CD4-positive, alpha-beta memory T cell (primary cell): ENCODE measurements at places on chromosomes 2 and 18. TPM values are rescaled to one million over a fixed set of nuclear protein-coding genes. Genes with fewer than 3 reads are reported as not detected.

Gene ACMSD
- total RNA-seq, result not detected

Gene FNDC4
- total RNA-seq, result not detected

Gene SLC40A1
- 30.0 TPM for total RNA-seq

DNA sequence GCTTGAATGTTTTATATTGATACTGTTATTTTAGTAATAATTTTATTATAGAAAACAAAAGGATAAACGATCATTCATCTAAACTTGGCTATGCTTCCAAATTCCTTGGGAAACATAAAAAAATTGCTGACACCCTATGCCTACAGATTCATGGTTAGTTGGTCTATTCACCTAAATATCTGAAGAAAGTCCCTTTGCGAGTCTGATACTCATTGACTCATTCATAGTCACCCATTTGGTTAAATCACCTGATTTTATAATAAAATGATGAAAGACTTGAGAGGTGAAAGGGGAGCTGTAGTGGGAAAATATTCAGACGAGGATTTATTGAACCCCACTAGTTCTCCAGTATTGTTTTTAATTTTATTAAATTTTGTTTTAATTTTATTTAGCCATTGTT lies 112.0 kb downstream of the PTPN4 start:
- no peak overlapping the region for H3K27ac ChIP-seq
- DNase-seq, result no peak

Gene UGT1A4
- total RNA-seq, result not detected

GRCh38 chr2:88372042-88372441 lies 80.5 kb downstream of the FOXI3 start:
- H3K27ac ChIP-seq, result no peak overlapping the region
- no peaks in the 10 kb centered on the region for H3K4me1 ChIP-seq
- no peak for DNase-seq
- no peaks in the 10 kb centered on the region for H3K27me3 ChIP-seq
- no peak overlapping the region for H3K4me3 ChIP-seq
- no peaks in the 10 kb centered on the region for H3K36me3 ChIP-seq
